ENCODE measurements at places on chromosomes 13 and 19.

DNA sequence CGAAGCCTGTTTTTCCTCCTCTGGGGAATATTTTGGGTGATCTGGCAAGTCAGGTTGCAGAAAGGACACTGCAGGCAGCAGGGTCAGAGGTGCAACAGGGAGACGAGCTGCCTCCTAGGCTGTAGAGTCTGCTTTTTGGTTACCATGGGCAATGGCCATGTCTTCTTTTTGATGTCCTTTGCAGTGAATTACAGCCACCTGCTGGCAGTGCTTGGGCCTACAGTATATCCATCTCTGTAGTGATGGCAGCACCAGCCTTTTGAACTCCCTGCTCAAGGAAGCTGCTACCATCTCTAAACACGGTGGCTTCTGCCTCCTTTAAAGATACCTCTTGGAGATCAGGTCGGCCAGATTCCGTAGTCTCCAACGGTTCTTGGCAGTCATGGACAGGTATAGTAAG is 73.9 kb downstream of the WTIP start:
- DNase-seq: peak; percentile 30

DNA sequence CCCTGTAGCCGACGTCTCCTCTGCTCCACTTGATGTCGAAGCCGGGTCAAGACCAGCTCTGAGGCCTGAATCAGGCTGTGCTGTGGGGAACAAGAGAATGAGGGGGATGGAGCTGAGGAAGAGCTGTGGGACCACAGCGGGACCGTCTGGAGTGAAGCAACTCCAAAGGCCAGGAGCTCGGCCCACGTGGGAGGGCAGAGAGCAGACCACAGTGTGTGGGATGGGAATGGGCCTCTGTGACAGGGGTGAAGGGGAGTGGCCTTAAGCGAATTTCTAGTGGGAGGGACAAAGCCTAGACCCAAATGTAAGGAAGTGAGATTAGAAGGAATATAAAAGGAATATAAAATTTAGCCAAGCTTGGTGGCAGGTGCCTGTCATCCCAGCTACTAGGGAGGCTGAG is 3.8 kb upstream of the SLC8A2 start:
- no peak for DNase-seq

DNA sequence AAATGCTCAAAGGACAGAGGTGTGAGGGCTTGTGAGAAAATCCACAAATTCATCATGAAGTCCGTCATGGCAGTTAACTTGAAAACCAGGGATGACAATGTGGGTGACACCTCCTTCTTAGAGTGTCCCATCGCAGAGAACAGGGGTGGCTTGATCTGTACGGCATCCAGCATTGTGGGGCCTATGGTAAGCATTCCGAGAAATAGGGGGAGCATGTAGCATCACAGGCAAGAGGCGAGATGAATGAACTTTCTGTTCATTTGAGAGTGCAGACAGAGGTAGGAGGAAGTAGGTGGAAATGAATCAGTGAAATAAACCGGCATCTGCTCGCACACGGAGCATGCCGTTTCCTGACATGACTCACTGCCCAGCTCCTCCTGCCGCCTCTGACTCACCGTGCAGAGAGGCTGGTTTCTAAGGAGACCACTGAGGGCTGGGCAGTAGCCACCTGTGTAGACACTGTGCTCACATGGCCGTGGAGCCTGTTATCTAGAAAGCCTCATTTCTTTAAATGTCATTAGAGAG is 339.0 kb downstream of the RFC3 start:
- peak; percentile 97 for DNase-seq

GRCh38 chr19:4007836-4008539 is 452 bp downstream of the PIAS4 start:
- DNase-seq: peak; percentile 30

DNA sequence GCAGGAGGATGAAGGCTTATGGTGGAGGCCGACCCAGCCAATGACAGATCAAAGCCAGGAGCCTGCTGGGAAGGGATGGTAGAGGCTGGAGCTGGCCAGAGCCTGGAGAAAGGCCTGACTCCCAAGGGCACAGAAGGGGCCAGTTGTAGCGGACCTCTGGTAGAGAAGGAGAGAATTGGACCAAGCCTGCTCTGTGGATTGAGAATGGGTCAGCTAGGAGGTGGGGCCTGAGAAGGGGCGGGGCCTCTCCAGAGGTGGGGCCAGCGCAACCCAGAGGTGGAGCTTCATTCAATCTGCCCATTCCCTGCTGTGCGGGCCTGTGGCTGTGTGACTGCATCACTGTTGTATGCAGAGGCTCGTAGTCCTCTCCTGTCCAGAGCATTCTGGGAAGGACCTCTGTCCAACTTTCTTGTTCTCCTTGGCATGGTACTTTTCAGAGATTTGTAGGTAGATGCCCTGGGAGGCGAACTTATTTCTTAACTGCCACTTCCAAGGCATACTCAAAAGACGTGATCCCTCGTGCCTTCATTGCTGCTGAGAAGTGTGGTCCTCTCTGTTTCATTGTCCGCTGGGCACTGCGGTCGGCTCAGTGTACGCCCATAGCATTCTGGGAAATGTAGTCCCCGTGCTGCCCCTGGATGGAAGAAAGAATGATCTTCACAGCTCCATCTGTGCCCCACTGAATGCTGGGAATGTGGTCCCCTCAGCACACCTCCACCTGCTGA is 6.7 kb downstream of the GRIN2D start:
- peak; percentile 91 for DNase-seq

- DNase-seq: peak; percentile 83
Observed at GRCh38 chr13:41411522-41411921, 45.8 kb upstream of the RGCC start.

DNA sequence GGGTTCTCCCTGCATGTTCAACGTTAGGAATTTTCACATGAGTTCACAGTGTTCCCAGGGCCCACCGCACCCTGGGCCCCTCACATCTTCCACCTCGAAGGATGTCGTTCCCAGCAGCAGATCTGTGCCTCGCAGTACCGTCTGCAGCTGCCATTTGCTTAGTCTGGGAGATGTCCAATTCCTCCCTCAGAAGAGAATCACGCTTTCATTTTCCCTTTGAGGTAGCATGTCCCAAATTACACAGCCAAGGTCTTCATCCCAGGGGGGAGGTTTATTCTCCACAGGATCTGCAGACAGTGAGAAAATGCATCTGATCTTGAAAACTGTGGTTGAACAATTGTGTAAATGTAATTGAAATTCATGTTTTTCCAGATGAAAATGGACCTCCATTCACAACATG is 150.2 kb downstream of the DCT start:
- peak; percentile 93 for DNase-seq

GRCh38 chr13:32026623-32027022 is 5.0 kb upstream of the FRY start:
- no peak for DNase-seq

DNA sequence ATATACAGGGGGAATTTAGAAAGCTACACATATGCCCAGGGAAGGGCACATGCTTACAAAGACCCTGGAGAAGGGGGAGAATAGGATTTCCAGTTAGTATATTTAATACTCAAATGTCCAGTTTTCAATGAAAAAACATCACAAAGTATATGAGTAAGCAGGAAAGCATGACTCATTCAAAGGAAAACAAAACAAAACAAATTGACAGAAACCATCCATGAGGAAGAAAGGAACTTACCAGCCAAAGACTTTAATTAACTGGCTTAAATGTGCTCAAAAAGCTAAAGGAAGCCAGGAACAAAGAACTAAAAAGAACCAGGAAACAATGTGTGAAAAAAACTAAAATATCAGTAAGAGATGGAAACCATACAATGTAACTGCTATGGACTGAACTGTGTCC is 716.2 kb upstream of the ARGLU1 start:
- DNase-seq: peak; percentile 41

- DNase-seq: peak; percentile 10
Observed at GRCh38 chr19:39046037-39046821, 13.9 kb upstream of the FBXO27 start.

GRCh38 chr13:105406551-105406950 is 1128.9 kb downstream of the EFNB2 start:
- DNase-seq: no peak

GRCh38 chr13:44406617-44407016 is 33.0 kb downstream of the SERP2 start:
- DNase-seq: no peak

DNA sequence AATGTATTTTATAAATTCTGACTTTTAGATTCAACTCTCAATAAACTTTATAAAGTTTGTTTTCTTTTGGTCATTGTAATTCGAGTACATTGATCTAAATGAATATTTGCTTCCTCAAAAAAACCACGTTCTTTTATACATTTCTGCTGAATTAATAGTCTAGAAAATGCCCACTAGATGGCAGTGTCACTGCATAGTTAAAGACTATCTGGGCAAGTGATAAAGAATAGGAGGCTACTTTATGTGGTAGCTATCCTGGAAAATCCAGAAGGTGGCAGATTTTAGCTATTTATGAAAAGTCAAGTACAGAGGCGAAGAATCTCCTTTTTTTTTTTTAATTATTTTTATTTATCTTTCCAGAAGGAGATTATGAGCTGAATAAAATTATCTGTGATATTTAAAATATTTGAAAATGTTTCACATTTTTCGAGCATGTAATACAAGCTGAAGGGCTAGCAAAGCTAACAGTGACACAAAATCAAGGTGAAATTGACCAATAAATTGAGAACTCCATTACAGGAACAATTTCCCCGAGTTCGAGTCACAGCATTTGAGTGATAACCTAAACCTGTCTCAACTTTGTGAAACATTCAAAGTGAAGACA is 221.8 kb downstream of the OLFM4 start:
- DNase-seq: peak; percentile 85

DNA sequence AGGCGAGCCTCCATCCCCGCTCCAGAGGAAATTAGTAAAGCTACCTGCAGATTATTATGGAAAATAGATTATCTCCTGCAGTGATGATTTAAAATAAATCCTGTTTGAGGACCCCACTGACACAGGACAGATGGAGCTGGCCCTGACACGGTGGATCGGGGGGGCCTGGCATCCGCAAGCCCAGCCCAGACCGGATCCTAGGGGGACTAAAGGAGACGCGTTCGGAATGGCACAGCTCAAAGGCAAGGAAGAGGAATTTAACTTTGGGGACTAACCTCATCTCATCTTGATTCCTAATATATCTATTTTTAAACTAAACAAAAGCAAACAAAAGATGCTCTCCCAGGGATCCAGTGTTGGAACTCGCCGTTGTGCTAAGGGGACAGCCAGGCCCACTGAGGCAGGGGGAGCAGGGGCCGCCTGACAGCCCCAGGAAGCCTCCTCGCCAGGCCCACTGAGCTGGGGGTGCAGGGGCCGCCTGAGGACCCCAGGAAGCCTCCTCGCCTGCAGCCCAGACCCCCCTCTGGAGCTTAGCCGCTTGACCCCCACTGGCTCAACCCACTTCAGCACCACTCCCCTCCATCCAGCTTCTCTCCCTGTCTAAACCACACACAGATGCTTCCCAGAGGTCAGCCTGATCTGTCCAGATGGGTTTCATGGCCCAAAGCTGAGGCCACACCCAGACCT is 78.6 kb downstream of the SPACA7 start:
- DNase-seq: no peak

DNA sequence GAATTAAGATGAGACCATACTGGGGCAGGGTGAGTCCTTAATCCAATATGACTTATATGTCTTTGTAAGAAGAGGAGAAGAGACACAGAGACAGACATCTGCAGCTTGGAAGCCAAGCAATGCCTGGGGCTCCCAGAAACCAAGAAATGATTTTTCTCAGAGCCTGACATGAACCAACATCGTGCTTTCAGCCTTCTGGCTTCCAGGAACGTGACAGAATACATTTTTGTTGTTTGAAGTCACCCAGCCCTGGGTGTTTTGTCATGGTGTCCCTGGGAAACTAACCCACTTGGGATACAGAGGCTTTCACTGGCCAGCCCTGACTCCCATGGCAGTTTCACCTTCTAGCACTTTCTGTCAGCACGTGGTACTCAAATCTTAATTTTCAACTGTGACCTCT is 95.3 kb upstream of the SLC10A2 start:
- DNase-seq: no peak

GRCh38 chr19:46484656-46485055 is 11.0 kb downstream of the PNMA8B start:
- DNase-seq: no peak

- no peak for DNase-seq
Observed at GRCh38 chr13:53058065-53058679, 29.6 kb downstream of the OLFM4 start.

DNA sequence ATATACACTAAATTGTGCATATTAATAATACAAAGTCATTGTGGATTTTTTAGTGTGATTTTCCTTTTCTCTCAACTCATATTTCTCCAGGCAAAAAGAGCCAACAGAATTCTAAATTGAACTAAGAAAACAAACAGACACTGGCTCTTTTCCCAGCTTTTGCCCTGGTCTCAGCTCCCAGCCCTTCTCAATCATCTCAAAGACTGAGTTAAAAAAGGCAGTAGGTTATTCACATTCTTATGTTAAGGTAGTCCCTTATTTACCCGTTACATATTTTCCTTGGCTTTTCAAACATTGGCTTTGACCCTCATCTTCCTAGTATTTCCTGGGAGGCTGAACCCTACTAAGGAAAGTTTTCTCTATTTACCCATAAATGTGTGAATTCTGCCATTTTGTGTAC is 753.6 kb downstream of the LIG4 start:
- DNase-seq: peak; percentile 77

DNA sequence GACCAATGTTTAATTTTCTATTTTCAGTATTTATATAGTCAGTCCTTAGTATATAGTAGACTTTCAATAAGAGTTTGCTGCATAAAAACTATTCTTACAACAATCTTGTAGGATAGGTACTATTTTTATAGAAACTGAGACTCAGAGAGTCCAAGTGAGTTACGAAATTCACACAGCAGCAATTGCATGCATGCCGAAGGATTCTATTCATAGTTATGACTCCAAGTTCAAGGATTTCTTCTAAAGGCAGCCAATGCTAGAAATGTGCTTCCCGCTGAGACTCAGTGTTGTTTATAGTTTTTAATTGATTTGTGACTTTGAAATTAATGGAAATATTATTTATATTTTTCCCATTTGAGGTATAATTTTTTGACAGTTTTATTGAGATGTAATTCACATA is 62.7 kb upstream of the CSNK1A1L start:
- DNase-seq: peak; percentile 53

GRCh38 chr19:32397671-32398101 is 7.9 kb upstream of the DPY19L3 start:
- peak; percentile 77 for DNase-seq

- no peak for DNase-seq
Observed at GRCh38 chr19:48739404-48740163, 826 bp downstream of the RASIP1 start.

DNA sequence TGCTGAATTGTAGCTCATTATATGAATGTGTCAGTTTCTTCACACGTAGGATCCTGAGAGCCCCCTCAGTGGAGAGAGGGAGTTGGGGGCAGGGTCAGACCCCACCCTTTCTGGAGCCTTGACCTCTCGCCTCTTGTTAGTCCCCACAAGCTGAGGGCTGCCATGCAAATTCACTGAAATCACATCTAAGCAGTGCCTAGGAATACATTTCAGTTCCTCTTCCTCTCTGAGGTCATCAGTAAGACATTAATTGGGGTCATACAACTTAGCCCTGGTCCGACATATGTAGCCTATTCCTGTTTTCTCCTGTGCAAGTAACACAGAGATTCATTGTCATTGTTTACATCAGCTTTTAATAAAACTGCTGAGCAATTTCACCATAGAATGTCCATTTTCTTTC is 30.0 kb downstream of the MYO9B start:
- no peak for DNase-seq

GRCh38 chr13:51036418-51036817 is 74.7 kb downstream of the C13orf42 start:
- no peak for DNase-seq

Measured in choroid plexus epithelial cell (primary cell).